Osteocyte (in vitro differentiated cells): ENCODE measurements at places on chromosomes 5 and 9.

DNA sequence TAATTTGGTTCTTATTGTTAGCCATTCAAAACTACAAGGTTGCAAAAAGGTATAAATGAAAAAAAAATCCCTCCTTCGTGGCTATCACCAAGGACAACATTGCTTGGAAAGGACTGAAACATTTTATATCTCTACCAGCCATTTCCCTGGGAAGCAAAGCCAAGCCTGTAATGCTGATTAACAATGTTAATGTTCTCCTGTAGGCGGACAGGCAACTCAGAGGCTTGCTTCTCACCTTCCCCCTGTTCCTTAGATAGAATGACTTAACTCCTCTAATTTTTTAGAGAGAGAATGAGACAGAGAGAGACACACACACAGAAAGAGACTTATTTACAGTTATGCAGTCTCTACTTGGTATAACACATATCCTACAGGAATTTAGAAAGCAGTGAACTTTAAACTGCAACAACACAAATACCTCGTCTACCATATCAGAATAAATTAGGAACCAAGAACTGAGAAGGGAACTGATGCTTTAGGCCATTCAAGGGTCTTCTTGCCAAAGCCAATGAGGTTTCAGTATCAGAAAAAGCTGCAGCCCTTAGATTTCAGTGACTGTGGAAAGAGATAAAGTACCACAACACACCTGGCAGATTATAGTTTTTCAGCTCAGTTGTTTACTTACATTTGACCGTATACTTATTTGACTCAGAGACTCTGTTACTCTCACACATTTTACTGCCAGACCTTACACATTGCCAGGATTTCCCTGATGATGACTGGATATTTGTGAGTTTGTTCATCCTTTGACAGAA, 20.9 kb upstream of the MAN2A1 start:
- DNase-seq, result no peak

DNA sequence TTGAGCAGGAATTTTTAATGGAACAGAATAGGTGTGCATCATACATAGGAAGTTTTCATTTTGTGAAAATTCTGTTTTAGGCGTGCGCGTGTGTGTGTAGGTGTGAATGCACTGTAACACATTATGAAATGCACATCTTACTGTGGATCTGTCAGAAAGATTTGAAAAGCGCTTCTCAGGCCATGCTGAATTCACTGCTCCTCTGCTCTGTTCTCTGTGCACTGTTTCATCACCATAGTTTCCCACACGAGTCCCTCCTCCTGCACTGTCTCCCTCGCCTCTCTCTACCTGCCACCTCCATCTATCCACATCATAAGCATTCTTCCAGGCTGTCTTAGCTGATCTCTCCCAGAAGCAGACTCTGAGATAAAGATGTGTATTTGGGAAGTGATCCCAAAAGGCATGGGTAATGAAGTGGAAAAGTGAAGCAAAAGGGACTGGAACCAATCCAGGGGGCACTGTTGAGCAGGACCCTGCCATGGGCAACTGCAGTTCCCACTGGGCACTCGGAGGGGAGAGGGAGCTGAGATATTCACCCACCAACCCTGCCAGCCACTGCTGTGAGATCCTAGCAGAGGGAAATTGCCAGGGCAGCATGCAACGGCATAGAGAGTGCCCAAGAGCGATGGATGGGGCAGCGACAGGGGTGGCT, 65.9 kb downstream of the GABBR2 start:
- DNase-seq, result no peak

- DNase-seq, result no peak
Measured at GRCh38 chr5:38562444-38563210, 6.2 kb upstream of the LIFR start.

DNA sequence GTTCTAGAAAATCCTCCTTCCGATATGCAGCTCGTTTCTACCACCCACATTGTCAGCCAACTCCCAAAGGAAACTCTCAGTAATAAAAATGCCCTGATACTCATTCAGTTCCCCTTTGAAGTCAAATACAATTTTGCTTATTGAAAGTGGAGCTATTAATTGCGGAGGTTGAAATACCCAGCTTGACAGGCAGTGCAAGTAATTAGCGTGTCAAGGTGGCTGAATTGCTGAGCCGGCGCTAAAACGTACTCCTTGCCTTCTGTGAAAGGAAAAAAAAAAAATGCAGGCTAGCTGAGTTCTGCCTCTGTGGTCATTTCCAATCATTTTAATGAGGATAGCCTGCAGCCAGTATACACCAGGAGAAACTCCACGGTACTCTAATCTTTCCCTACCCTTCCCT, 165.5 kb downstream of the RORB start:
- no peak for DNase-seq

- no peak for DNase-seq
Measured at GRCh38 chr5:159642379-159642778, 273.9 kb upstream of the ADRA1B start.

DNA sequence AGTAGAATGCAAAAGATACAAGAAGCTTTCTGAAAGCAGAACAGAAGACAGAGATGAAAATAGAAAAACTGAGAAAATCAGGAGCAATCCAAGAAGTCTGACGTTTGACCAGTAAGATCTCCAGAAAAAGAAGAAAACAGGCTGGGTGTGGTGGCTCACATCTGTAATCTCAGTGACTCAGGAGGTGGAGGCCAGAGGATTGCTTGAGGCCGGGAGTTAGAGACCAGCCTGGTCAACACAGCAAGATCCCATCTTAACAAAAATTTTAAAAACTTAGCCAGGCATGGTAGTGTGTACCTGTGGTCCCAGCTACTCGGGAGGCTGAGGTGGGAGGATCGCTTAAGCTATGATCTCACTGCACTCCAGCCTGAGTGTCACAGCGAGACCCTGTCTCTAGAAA, 15.9 kb downstream of the RETREG1 start:
- DNase-seq, result no peak

GRCh38 chr5:181255836-181256578, 4.9 kb downstream of the TRIM52 start:
- DNase-seq, result no peak

GRCh38 chr5:151617841-151618710, 26.9 kb upstream of the FAT2 start:
- no peak for DNase-seq

- DNase-seq, result no peak
Measured at GRCh38 chr5:74156728-74157383, 483.7 kb downstream of the ENC1 start.

GRCh38 chr9:35669331-35670145, 4.2 kb upstream of the CA9 start:
- DNase-seq, result no peak

DNA sequence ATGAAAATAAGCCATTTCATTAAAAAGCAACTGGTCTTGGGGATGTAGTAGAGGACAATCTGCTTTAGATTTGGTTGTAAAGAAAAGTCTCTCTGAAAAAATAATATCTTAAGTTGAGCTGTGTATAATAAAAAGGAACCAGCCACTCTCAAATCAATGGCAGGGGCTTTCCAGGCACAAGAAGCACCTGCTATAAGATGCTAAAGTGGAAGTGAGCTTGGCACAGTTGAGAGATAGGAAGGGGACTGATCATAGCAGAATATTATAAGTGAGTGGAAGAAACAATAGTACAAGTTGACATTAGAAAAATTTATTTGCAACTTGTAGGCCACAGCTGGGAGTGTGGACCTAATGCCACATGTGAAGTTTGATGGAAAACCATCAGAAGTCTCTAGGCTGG, 28.1 kb upstream of the SPINK5 start:
- DNase-seq, result no peak

DNA sequence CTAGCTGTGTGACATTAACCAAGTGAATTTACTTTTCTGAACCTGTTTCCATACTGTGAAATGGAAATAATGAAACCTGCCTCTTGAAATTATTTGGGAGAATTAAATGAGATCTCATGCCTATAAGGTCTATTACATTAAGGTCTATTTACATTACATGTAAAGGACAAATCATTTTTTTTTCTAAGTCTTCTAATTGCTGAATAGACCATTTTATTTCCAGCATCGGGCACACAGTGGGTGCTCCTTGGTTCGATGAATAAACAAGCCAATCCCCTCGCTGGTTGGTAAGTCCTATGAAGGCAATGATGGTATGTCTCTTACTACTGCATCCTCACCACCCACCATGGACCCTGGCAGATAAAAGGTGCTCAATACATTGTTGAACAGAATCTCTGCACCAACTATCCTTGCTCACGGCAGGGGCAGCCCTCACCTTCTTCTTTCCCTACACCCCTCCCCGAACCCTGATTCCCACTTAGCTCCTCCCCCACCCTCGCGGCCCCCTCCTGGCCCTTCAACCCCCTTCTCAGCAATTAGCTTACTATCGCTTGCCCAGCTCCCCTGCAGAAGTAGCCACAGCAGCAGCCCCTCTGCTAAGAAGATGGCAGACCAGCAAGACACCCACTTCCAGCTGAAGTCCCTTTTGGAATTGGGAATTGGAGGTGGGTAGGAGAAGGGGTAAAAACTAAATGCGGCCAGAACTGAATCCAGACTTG, 3.0 kb downstream of the PCDH1 start:
- DNase-seq, result peak; percentile 23

- DNase-seq, result no peak
Measured at GRCh38 chr9:20611691-20612287, 10.5 kb downstream of the MLLT3 start.

GRCh38 chr5:228886-229285, 10.8 kb downstream of the SDHA start:
- no peak for DNase-seq

DNA sequence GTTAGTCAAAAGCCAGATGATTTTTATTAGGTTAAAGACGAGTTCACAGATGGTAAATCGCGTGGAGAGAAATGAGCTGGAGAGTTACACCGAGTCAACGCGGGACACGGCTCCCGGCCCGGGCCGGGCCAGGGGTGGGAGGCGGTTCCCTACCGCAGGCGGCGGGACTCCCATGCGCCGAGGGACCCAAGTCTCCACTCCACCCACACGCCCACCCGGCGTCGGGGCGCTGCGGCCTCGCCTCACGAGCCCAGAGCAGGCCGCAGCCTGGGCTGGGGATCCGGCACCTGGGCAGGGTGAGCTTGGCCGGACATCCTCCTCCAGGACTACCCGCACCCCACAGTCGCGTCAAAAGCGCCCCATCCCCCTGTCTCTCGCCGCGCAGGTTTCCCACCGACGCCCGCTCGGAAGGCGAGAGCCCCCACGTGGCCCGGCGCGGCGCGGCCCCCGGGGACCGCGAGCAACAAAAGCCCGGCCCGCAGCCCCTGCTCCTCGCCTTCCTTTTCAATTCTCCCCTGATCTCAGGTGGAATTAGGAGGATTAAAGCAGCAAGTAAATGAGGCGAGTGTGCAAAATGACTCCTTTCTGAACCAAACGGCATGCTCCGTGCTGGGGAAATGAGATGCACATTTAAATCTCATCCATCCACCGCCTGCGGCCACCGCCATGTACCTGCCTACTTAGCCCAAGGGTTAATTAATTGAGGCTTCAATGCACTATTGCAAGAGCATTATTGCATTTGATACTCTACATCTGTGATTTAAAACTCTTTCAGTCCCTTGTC, 196.5 kb upstream of the TBCA start:
- DNase-seq, result no peak

- no peak for DNase-seq
Measured at GRCh38 chr5:96601715-96602244, 60.4 kb upstream of the CAST start.

GRCh38 chr5:32355686-32356085, 42.9 kb upstream of the MTMR12 start:
- DNase-seq, result no peak

- DNase-seq, result no peak
Measured at GRCh38 chr9:91676046-91676445, 252.4 kb upstream of the NFIL3 start.

- no peak for DNase-seq
Measured at GRCh38 chr5:173532689-173533250, 83.7 kb downstream of the BOD1 start.

- DNase-seq, result no peak
Measured at GRCh38 chr5:103573411-103573810, 10.8 kb upstream of the NUDT12 start.

- no peak for DNase-seq
Measured at GRCh38 chr5:124617787-124618186, 128.7 kb downstream of the ZNF608 start.

GRCh38 chr9:136566901-136567300, 21.1 kb upstream of the NOTCH1 start:
- DNase-seq, result peak; percentile 91

- DNase-seq, result no peak
Measured at GRCh38 chr9:120443489-120443888, 136.5 kb downstream of the CDK5RAP2 start.

GRCh38 chr9:83538172-83538889, at the start of gene FRMD3:
FRMD3 (minus strand) TSS chr9:83538401; CDS start chr9:83538231, 170 bp downstream.
- DNase-seq, result peak; percentile 88

DNA sequence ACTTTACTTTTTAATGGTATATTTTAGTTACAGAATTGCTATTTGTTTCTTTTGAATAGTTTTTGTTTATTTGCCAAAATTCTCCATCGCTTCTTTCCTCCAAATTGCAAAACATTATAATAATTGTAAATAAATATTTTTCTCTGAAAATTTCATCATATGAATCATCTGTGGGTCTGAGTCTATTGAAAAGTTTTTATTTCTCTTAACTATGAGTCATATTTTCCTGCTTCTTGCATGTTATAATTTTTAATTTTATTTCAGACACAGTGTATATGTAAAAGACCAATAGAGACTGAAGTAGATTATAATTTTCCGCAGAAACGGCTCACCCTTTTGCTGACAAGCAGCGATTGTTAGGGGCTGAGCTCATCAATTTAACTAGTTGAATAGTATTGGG, 279.1 kb upstream of the IL12B start:
- no peak for DNase-seq

DNA sequence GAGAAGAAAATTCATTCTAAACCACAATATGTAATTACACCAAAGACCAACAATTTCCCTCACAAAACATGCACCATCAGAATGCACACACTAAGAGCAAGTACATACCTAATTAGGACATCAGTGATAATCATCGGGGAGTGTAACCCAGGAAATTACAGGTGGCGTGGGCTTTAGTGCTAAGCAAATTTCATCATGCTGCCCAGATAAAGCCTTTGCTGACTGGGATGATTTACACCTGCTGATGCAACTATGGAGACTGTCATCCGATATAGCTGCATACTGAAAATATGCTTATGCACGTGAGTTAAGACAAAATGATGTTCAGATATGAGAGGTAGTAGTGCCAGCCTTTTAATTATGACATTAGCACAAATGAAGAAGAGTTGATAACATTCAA, 123.2 kb downstream of the DCP2 start:
- no peak for DNase-seq

DNA sequence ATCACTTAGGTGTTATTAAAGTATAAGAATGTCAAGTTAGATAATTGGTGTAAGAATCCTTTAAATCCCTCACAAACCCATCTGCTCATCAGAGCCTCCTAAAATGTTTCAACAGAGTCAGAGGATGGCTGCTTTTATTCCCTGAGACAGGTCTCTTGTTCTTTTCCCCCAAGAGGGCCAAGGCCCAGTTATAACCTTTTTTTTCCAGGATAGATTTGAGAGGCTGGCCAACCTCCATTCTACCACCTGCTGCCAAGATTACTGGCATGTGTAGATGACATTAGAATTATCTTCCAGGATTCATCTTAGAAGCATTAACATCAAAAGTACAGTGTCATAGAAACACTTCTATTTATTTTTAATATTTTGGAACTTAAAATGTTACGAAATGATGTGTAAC, 305.1 kb downstream of the TRPM3 start:
- no peak for DNase-seq

GRCh38 chr9:1046639-1047572, 3.3 kb upstream of the DMRT2 start:
- no peak for DNase-seq
